ENCODE measurements at places on chromosomes 1 and 21.
A peak's percentile ranks its signal among the peaks of the same experiment; 100 is the strongest.

- DNase-seq: no peak
These were observed 42.5 kb upstream of the IL10 start for GRCh38 chr1:206814716-206815341.

GRCh38 chr1:202648605-202649226, 61.5 kb downstream of the SYT2 start:
- DNase-seq: no peak

- peak; percentile 36 for DNase-seq
These were observed 376.9 kb downstream of the HHIPL2 start for GRCh38 chr1:222171005-222171404.

GRCh38 chr1:210117198-210117597, 115.4 kb upstream of the SERTAD4 start:
- DNase-seq: no peak

DNA sequence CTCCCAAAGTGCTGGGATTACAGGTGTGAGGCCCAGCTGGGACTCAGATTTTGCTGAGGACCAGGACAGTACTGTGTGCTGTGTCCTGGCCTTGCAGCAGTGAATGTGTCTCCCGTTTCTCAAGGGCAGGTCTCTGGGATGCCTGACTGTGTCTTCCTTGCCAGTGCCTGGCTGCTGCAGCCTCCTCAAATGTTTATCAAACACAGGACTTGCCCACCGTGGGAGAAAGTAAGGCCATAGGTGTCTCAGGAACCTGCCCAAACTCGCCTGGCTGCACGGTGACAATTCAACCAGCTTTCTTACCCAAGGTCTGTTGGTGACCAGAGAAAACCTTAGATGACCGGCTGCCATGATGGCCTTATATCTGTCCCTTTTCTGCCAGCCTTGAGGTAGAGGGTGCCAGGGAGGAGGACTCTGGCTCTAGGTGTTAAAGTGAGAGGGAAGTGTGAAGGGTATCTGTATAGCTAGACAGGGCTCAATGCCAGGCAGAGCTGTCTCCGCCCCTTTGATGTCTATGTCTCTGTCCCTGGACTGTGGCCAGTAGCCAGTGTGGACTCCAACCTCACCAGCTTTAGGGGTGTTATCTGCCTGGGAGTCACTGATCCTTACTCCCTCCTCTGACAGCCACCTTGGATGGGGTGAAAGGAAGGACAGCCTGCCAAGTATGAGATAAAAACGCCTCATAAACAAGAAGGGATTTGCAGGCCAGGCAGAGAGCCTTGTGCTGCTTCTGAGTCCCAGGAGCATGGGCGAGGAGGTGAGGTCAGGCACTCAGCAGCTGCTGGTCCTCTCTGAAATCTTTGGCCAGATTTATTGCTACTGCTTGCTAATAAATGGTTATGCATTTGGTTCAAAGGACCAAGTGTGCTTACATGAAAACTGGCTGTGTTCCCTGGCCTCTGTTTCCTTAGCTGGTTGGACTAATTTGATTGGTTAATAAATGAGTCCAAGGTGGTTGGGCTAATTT, 22.3 kb downstream of the IL6R start:
- no peak for DNase-seq

- no peak for DNase-seq
These were observed 1613.6 kb upstream of the PRMT6 start for GRCh38 chr1:105442901-105443300.

- DNase-seq: no peak
These were observed 23.7 kb downstream of the DHX9 start for GRCh38 chr1:182862827-182863226.

DNA sequence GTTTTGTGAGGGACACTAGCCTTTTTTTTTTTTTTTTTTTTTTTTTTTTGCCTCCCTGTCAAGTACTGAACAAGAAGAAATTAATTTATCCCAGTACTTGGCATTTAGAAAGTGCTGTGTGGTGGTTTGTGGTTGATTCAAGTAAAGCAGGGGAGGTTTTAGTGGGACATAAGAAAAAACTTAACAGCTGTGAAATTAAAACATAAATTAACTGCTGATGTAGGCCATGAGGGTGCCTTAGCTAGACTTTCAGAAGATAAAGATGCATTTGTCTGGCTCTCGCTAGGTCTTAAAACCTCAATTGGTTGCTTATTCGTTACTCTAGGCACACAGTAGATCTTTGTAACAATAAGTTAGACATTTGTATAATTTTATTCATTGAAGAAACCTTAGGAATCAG, 52.3 kb downstream of the SPATA46 start:
- no peak for DNase-seq

DNA sequence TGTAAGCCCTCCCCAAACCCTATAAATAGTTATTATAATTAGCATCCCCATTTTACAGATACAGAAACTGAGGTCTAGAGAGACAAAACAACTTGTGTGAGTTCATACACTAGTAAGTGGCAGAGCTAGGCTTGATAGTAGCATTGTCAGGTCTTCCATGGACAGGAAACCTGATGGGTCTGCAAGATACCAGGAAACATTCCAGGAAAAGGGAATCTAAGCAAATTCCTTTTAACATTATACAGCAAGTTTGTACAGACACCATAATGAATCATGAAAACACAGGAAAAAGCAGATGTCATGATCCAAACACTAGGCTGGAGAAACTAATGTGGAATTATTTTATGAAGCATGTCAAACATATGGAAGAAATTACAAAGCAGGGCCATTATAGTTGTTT, 89.1 kb upstream of the KCNK2 start:
- DNase-seq: no peak

- no peak for DNase-seq
These were observed 35.8 kb downstream of the LAMC1 start for GRCh38 chr1:183058851-183059502.

- DNase-seq: no peak
These were observed 28.4 kb upstream of the SARS1 start for GRCh38 chr1:109185357-109185756.

GRCh38 chr1:14362331-14362730, 236.2 kb upstream of the KAZN start:
- DNase-seq: no peak

- no peak for DNase-seq
These were observed 74.6 kb downstream of the CAMK2N1 start for GRCh38 chr1:20411196-20411980.

- DNase-seq: no peak
These were observed 22.7 kb downstream of the RAB3GAP2 start for GRCh38 chr1:220249522-220249921.

DNA sequence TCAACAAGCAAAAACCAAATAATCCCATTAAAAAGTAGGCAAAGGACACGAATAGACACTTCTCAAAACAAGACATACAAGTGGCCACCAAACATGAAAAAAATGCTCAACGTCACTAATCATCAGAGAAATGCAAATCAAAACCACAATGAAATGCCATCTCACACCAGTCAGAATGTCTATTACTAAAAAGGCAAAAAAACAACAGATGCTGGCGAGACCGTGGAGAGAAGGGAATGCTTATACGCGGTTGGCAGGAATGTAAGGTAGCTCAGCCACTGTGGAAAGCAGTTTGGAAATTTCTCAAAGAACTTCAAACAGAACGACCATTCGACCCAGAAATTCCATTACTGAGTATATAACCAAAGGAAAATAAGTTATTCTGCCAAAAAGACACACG, 145.1 kb upstream of the EDN2 start:
- DNase-seq: no peak

DNA sequence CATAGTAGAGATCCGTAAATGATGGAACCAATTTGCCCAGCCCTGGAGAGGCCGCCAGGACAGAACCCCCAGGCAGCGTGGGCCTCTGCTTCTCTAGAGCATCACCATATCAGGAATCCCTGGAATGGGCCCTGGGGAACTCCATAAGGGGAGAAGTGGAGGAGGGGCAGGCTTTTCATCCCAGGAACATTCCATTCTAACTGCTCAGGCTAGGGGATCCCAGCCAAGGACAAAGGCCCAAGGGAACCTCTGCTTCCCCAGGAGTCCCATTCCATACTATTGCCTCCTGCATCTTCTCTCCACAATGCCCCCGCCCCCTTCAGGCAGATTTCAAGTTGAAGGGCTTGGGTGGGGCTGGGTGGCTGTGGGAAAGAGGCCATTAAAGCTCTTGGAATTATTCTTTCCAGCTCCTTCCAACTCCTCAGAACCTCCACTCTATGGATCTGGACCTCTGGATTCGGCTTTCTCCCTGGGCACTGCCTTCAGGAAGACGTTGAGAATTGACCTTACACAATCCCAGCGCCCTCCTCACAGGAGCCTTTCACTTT, 6.0 kb downstream of the TRNP1 start:
- no peak for DNase-seq

DNA sequence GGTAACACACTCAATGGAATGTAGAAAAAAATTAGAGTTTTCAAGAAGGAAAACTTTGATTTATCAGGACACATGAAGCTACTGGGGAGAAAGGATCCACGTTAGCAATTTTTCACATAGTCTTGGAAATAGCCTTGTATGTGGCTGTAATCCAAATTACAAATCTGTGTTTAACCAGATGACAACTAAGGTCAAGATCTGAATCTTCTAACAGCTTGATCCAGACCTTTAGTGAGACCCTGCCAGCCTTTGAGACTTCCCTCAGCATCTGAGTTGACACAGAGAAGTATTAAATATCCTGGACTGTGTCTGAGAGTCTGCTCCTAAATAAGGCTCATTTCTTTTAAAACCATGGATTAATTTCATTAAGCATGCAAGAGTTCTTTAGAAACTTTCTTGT, 135.9 kb upstream of the KCNK2 start:
- no peak for DNase-seq

DNA sequence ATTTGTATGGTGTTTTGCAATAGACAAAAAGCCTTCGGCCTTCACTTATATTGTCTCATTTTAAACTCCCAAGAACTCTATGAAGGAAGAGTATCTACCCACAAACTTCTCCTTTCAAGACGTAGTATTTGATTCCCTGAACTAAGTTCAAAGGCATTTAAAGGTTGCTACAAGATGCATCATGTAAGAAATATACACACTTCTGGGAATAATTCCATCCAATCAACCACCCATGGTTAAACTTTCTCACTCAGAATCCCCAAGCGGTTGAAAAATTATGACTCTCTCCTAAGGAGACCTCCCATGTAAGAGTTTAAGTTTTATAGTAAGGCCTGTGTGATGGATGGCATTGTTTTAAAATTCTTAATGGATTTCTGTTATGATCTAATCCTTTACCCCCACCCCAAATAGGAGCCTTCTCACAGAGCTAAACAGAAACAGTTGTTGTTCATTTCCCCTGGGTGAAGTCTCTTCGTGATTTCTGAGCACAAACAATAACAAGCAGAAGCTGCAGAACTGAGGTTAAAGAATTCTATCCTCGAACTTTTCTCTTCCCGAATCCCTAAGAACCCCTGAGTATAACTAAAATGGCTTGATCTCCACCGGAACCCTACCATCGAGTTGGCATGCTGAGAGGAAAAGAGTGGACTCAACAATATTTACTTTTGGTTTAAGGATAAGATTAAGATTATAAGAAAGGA, 185.0 kb downstream of the TGFBR3 start:
- no peak for DNase-seq

- DNase-seq: no peak
These were observed 36.5 kb upstream of the PDE9A start for GRCh38 chr21:42616941-42617340.

- no peak for DNase-seq
These were observed 160.9 kb downstream of the HLX start for GRCh38 chr1:221040101-221040500.

DNA sequence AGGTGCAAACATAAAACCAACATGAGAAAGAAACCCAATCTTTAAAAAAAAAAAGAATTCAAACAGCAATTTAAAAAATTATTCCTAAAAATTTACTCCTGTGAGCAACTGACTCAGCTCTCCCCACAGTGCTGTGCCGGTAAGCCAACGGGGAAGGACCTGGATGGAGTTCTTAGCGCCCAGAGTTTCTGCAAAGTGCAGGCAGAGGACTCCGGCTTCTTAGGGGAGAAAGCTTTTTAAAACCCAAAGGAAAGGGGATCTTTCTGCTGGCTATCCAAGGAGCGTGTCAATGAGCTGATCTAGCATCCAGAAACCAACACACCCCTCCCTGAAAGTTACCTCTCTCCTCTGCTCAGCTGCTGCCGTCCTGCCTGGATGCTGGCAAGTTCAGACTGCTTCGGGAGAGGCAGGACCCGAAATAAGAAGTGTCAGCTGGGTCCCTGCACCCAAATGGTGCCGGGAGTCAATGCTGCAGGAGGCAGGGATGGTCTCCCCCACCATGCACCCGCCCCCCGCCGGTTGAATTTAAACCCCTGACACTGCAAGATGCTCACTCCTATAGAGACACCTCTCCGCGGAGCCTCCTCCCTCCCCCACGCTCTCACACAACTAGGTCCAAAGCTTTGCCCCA, 32.2 kb upstream of the H6PD start:
- DNase-seq: no peak

DNA sequence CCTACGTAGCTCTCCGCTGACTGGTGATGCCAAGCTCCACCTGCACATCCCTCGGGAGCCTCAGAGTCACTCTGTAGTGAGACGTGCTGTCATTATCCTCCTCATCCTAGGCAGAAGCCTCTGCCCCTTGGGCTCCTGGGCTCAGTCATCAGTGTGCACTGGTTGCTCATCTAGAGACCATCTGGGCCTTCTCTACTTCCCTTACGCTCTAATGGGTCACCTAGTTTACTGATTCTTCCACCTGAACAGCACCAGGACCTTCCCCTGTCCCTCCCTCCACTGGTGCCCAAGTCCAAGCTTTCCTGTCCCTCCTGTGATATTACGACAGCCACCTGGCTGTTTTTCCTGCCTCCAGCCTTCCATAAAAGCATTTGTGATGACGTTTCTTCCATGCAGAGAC, 136.1 kb upstream of the ERRFI1 start:
- no peak for DNase-seq

DNA sequence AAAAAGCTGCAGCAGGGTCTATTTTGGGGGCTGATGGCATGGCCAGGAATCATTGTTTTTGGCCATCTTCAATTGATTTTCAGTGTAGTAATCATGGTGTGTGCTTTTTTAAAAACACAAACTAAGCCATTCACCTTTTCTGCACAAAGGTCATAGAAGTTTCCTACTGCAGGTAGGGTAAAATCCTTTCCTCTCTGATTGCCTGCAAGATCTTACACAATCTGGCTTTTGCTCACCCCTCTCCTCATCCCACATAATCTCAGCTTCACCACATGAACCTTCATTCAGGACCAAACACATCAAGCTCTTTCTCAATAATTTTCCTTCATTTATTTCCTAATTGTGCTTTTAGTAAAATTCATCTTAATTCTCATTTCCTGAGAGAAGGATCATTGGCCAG, 38.3 kb upstream of the GBP5 start:
- no peak for DNase-seq

DNA sequence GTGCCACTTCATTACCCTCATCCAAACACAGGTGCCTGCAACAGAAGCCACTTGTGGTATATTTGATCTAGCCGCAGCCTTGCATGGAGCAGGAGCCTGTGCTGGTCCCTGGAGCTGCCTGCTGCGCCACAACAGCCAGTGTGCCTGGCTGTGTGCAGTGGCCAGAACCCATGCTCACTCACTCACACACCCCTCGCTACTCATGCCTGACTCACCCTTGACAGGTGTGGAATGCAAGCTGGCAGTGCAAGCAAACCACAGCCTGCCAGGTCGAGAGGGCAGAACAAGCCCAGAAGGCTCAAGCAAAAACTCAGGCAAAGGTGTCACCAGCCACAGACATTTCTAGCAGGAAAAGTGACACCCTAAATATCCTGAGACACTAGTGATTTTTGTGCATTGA, 1510.9 kb downstream of the KCNT2 start:
- DNase-seq: no peak
